ENCODE measurements at places on chromosomes 2 and 18.
A peak's percentile ranks its signal among the peaks of the same experiment; 100 is the strongest.

DNA sequence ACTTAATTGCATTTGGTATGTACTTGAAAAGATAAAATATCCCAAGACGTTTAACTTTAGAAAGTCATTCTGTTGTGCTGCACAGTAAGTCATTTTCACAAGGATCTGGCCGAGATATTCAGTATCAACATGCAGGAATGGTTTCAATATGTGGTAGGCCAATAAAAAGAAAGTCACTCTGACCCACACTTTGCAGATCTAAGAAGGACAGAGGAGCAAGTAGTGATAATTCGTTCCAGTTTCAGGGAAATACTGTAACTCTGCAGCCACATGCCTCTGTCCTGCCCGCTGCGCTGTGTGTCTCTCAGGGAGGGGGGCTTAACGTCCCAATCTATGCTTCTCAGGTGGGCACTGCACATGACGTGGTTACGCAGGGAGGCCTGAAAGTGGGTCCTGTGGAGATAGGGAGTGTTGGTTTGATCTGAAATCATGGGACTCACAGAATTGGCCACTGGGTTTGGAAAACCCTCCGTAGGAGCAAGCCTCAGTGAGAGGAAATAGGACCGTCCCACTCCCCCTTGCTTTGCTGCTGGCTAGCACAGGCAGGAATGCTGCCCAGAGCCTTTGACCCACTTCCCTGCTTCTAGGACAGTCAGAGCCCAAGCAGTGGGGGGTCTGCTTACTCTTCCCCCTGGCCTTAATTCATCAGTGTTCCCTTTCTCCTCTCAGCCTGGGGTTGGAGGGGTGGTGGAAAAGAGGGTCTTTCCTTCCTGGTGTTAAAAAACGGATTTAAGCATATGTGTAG, 314.7 kb upstream of the SPRED2 start:
- peak; percentile 11 for DNase-seq

DNA sequence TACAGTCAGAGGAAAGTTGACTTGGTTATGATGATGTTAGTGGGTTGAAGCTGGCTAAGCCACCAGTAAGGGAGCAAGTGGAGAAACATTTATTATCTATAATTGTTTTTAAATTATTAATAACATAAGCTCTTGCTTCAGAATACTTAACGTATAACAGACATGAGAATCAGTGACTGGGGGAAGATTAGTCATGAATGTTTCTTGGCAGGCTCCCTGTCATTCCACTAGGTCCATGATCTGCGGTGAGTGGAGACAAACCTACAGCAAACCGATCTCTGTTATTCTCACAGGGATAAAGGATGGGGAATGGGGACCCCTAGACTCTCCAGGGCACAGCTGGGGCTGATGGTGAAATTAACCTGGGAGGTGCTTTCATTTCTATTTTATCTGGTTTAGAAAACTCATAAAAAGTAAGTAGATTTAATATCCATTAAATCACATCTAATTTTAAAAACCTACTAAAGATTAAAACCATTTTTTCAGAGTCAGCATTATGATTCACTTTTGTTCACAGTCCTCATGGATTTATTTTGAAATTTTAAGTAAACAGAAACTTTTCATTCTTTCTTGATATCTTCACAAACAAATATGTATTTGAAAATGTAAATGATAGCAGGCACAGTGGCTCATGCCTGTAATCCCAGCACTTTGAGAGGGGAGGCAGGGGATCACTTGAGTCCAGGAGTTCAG, 420.3 kb downstream of the PTPRM start:
- DNase-seq, result peak; percentile 52

DNA sequence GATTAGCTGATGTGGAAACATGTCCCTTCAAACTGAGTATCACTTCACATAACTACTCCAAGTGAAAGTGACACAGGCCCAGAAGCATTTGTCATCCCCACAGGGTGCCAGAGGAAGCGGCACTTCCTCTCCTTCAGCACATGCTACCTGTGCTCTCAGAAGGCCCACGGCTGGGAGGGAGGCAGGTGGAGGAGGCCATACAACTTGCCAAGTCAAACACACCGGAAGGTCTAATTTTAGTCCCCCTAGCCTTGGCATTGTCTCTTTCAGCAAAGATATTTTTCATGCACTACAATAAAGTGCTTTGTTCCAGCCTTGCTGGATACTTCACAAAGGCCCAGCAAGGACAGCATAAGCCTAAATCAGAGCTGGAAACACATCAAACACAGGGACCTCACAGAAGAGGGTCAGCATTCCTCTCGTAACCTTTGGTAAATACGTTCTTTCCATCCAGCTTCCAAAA, 38.0 kb downstream of the VSNL1 start:
- no peak for DNase-seq

DNA sequence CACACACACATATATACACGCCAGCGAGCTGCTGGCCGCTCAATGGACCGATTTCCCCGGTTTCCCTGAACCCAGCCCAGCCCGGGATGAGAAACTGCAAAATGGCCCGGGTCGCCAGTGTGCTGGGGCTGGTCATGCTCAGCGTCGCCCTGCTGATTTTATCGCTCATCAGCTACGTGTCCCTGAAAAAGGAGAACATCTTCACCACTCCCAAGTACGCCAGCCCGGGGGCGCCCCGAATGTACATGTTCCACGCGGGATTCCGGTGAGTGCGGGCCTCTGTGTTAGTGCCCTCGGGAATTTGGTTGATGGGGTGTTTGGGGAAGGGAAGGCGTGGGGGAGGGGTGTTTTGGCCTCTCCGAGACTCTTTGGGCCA, 392 bp downstream of the ST8SIA3 start:
- no peak for DNase-seq

DNA sequence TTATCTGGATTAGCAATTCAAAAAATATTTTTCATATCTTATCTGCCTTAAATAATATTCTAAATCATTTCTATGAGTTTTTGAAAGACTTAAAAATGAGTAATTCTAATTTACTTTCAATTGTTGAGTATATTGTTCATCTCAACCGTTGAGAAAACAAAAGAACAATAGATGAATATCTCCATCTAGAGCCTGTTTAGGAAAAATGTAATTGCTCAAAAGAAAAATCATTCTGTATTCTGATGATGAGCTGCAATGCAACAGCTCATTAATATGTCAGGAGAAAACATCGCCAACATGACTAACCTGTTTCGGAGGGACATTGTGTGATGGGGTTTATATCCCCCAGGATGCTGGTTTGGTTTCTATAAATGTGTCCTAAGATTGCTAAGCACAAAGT, 417.6 kb downstream of the SUCLG1 start:
- DNase-seq, result no peak

DNA sequence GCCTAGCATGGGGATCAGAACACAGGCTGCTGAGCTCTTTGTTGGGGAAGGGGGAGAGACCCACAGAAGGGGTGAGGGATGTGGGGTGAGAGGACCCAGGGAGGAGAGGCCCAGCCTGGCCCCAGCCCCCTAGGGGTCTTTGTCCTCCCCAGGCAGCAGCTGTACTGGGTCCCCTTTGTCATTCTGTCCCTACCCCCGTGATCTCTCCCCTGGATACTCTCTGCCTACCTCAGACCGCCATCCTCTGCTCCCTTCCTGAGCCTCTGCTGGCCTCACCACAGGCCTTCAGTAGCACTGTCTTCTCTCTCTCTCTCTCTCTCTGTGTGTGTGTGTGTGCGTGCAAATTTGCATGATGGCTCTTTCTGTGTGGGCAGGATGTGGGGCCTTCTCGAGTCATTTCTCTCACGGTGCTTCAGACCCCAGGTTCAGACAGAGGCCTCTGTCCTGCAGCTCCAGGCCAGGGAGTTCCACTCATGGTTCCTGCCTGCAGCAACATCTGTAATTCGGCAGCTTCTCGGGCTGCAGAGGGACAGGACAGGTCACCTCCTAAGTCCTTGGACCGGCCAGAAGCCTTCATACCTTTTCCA, 1.4 kb downstream of the PSD4 start:
- no peak for DNase-seq

GRCh38 chr2:197673106-197673505, 2.3 kb downstream of the RFTN2 start:
- no peak for DNase-seq

DNA sequence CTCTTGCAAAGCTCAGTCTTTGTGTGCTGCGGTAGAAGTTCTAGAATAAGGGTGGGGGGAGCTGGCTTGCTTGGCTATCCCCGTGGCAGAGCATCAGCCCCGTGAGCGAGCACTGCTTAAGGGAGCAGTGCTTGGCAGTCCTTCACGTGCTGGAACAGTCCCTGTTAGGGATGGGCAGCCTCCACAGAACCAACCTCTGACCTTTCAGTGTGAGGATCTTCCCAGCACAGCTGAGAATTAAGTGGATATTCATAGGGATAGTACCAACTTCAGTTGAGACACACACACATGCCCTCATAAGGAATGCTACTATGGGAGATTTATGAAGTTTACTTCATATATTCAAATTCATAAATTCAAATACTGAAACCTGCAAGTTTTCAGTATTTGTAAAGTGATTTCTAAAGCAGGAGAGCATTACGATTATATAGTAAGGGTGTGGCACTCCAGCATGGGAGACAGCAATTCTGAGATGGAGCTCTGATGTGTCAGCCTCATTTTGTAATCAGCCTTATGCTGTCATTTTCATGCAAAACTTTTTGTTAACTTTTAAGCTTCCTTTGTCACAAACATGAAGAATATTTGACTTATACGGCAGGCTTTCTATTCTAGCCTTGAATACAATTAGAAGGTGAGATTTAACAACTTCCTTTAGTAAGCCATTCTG, 39.5 kb downstream of the ATP9B start:
- no peak for DNase-seq

- DNase-seq, result no peak
Measured at GRCh38 chr2:220053919-220054318, 426.5 kb downstream of the SLC4A3 start.

GRCh38 chr18:26555804-26556553, 7.6 kb upstream of the KCTD1 start:
- no peak for DNase-seq

DNA sequence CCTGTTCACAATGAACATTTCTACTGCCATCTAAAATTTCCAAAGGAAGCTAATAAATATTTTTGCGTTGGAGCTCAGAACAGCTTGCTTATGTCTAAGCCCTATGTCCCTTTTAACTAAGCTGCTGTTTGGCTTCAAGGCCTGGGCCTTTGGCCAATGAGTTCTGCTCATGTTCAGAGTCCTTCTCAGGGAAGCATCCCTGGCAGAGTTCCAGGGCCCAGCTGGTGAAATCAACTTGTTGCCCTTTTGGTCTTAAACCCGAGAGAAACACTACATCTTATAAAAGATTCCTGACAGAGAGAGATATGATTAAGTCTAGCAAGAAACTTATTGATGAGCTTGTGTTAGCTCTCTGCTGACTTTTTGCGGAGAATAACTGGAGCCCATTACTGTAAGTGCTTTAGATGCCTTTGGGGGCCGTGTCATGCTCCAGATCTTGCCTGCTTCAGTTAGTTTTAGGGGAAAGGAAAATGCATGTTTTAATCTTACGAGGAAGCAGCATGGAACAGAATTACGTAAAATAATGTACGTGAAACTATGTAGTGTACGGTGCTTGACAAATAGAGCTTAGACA, 102.5 kb upstream of the NOSTRIN start:
- peak; percentile 28 for DNase-seq

- DNase-seq, result no peak
Measured at GRCh38 chr2:169066897-169067296, 2.5 kb upstream of the DHRS9 start.

- DNase-seq, result no peak
Measured at GRCh38 chr2:216904974-216905373, 45.1 kb upstream of the TNP1 start.

GRCh38 chr2:73588177-73588576, 54.0 kb downstream of the NAT8 start:
- no peak for DNase-seq

- DNase-seq, result peak; percentile 4
Measured at GRCh38 chr18:28961669-28962228, 784.8 kb upstream of the CDH2 start.

GRCh38 chr2:138522556-138522955, 21.0 kb downstream of the SPOPL start:
- DNase-seq, result no peak

DNA sequence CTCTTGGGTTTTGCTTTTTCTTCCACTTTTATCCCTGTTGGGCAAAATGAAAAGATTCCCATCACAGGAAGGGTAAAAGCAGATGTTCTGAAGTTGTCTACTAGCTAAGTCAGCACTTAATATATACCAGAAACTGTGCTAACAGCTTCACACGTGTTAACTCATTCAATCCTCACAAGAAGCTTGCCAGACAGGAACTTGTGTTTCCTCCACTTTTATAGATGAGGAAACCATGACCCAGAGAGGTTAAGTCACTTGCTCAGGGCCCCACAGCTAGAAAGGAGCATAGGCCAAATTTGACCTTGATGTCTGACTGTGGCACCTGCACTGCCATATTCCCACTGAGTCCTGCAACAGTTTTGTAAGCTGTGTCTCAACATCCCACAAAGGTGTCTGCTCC, 76.8 kb upstream of the EPC2 start:
- no peak for DNase-seq

GRCh38 chr18:70377857-70378701, 89.2 kb downstream of the SOCS6 start:
- no peak for DNase-seq

DNA sequence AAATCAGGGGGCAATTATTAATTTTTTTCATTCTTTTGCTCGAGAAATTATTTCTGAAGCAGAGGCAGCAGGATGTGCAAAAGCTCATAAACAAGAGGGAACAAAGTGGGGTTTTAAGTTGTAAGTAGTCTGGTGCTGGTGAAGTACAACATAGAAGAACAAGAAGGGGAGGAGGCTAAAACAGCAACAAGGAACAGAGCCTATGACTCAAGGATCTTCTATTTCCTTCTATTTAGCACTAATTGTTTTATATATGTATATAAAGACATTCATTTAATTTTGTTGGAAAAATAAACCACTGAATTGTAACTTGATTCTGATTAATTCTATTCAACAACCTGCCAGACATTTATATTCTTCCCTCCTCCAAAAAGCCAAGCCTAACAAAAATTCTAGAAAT, 35.0 kb downstream of the YES1 start:
- peak; percentile 14 for DNase-seq

DNA sequence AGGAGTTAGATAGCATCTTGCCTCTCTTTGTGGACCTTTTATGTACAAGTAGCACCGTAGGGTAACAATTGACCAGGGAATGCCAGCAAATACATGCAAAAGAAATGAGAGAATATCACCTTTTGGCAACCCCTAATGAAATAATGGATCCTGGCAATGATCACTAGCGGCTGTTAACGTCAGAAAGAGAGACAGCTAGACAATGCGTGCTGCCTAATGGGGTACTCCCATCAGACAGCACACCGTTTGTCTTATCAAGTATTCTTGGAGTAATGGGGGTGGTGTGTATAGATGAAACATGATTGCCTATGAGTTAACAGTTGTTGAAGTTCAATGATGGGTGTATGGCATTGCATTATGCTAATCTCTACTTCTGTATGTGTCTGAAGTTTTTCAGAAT, 1.6 kb downstream of the ELAC1 start:
- no peak for DNase-seq

- DNase-seq, result no peak
Measured at GRCh38 chr2:101399021-101399799, 11.9 kb upstream of the CREG2 start.

DNA sequence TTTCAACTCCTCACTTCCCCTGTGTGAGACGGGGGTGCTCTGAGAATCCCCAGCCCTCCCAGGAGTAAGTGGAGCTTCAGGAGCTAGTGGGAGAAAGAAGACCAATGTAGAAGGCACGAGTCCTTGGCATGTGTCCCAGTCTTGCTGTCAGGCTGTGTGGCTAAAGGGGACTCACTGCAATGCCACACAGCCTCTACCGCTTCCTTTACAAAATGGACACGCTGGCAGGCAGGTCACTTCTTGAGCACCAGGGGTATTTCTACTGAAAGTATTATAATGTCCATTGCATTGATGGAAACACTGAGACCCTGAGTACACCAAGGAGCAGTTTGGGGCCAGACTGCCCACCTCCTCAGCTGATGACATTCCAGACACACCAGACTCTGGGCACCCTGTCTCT, 35.8 kb upstream of the MARCO start:
- DNase-seq, result no peak

All from hepatic stellate cell (primary cell).